ENCODE measurements at places on chromosomes 12 and 14.

DNA sequence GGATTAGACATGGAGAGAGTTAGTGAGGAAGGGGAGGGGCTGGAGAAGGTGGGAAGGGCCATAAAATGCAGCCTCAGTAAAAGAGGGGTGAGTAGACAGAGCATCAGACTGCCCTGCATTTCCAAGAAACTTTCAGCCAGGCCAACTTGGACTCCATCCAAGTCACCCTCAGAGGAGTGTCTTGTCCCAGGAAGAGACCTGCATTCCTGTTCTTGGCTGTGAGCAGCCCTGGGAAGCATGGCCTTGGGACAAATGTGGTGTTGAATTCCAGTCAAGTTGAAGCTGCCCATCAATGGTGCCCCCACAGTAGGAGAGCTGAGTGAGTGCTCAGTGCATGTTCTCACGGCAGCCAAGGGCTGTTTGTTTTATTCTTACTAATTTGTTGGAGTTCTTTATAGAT, 35.0 kb upstream of the TUNAR start:
- no peak for DNase-seq

DNA sequence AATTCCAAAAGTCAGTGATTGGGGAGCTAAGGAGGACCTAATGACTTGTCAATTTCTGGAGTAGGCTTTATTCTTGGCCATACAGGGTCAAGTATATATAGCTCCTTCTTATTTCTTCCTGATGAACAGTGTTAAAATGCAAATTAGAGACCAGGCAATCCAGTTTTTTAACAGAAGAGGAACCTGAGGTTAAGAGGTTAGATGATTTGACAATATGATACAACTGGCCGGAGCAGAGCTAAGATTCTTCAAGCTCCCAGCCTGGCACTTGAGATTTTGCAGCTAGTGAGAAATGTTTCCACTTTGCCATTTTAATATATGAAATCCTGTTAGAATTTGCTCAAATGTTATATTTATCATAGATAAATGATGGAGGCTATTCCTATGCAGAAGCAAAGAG, 204.0 kb downstream of the SSPN start:
- no peak for DNase-seq

DNA sequence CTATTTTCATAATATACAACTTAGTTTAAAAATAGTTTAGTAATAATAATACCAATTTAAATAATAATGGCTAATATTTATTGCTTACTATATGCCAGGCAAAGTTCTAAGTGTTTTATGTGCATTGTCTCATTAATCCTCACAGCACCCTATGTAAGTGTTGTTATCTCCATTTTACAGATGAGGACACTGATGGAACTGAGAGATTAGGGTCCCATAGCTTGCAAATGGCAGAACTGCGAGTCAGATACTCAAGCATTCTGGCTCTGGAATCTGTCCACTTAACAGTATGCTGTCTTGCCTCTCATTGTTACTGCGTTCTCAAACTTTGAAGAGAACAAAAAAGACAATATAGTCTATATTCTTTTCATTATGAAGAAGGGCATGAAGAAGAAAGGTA, 19.0 kb downstream of the AP5M1 start:
- no peak for DNase-seq

GRCh38 chr12:123520567-123521474, 12.7 kb downstream of the RILPL1 start:
- no peak for DNase-seq

DNA sequence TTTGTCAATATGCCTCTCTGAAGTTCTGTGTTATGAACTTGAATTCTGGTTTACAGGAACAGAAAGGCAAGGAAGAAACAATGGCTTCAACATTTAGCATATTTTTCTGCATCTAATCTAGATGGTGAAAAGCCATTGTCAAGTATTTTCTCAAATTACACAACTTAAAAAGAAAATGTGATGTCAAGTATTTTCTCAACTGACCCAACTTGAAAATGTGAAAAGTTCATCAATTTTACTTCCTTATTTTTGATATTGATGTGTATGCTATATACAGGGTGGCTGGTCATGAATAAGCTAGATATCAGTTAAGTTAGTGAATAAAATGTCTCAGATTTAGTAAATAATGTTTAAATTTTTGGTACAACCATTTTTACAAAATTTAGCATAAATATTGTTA, 196.7 kb downstream of the ALX1 start:
- DNase-seq, result no peak

DNA sequence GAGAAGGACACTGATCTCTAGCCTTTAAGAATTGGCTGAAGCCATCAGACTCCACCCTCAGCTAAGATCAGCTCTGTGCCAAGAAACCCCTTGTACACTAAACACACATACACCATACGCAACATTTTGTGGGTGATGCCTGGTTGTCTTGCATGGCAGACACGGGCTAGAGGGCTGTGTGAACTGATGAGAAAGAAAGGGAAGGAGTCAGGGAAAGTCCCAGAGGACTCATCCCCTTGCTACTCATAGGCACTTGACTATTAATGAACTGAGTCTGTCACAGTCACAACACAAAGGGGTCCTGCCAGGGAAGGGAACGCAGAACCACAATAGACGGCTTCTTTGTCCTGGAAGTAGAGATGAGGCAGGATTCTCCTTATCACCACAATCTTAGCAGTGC, 80.8 kb downstream of the EMP1 start:
- no peak for DNase-seq

GRCh38 chr14:100994756-100995330, 91.3 kb upstream of the RTL1 start:
- DNase-seq, result no peak

GRCh38 chr14:21454843-21455544, 929 bp downstream of the CHD8 start:
- no peak for DNase-seq

GRCh38 chr12:90075685-90076084, 367.0 kb upstream of the ATP2B1 start:
- no peak for DNase-seq

DNA sequence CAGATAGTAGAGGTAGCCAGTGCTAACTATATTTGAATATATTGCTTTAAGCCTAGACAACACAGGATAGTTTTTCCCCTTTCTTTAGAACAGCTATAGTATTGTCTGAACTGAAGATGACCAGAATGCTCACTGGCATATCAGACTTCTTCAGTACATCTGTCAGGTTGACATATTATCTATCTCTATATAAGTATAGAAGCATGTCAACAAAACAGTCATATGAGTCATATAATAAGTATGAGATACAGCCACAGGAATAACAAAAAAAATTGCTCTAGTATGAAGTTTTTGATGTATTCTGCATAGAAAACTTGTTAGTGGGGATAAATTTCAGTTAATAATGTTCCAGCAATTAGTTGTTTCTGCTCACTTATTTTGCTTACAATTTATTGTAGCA, 767.7 kb downstream of the LRFN5 start:
- no peak for DNase-seq

GRCh38 chr12:72753571-72753970, 481.4 kb downstream of the TRHDE start:
- no peak for DNase-seq

GRCh38 chr12:116534311-116535121, 24.7 kb upstream of the MAP1LC3B2 start:
- DNase-seq, result no peak

- DNase-seq, result no peak
Observed at GRCh38 chr14:75312341-75312740, 33.7 kb downstream of the FOS start.

GRCh38 chr12:57893431-57894353, 47.2 kb upstream of the CTDSP2 start:
- DNase-seq, result peak; percentile 83

GRCh38 chr12:45339035-45339434, 123.1 kb downstream of the ANO6 start:
- no peak for DNase-seq

- DNase-seq, result no peak
Observed at GRCh38 chr14:81416194-81416952, 16.2 kb upstream of the STON2 start.

DNA sequence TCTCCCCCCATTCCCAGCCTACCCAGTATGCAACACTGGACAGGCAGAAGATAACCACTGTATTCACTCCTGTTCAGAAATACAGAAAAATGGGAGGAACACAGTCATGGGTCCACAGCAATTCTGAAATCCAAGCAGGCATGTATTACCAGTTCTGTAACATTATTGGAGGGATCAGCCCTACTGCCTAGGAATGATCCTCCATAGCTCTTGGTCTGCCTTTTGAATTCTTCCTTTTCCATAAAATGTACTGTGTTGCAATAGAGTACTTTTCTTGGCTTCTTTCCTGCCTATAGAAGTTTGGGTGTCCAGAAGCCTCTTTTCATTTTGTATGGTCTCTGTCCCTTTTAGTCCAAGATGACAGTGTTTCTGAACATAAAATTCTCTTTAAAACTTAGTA, 46.5 kb downstream of the SPATS2 start:
- DNase-seq, result no peak

DNA sequence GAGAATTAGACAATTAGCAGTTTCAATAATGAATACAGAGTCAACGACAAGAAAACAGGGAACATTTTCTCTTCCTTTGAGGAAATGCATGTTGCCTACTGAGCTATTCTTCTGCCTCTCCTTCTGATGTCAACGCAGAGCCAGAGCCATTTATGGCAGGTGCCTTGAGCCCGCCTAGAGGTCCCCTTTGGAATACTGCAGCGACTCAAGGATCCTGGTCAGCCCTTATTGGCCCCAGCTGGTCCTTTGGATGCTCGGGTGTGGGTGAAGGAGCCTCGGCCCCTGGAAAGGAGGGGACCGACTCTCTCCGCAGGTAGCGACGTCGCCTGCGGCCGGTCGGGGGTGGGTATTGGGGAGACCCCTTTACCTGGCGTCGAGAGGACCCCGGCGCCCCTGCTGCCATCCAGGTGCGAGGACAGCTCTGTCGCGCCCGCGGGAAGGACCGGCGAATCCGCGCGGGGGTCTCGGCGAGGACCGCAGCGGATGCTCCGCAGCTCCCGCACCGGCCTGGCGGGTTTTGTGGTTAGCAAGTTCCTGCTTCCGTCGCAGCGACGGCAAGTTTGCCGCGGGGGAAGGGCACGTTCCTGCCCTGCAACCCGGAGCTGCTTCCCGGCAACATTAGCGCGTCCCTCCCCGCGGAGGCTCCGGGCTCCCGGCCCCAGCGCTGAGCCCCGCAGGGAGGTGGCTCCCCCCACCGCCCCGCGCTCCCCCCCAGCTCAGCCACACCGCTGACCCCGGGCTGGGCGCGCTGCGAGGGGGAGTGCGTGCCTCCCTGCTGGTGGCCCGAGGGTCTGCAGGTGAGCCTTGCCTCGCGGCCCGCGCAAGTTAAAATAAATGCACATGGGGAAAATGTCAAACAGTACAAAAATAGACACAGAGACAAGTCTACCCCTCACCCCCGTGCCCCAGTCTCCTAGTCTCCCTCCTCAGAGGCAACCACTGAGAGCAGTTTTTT, at the start of gene MANSC1:
Gene MANSC1 (minus strand): TSS at position 532 of the 955 bp plus-strand sequence. CDS start 6,928 bp downstream, outside the sequence.
- no peak for DNase-seq

- DNase-seq, result no peak
Observed at GRCh38 chr12:49549735-49550692, 11.2 kb downstream of the KCNH3 start.

GRCh38 chr12:14999021-14999694, 26.3 kb downstream of the PDE6H start:
- no peak for DNase-seq

Measured in brain microvascular endothelial cell (primary cell).